ENCODE measurements at places on chromosomes 16 and 17.

DNA sequence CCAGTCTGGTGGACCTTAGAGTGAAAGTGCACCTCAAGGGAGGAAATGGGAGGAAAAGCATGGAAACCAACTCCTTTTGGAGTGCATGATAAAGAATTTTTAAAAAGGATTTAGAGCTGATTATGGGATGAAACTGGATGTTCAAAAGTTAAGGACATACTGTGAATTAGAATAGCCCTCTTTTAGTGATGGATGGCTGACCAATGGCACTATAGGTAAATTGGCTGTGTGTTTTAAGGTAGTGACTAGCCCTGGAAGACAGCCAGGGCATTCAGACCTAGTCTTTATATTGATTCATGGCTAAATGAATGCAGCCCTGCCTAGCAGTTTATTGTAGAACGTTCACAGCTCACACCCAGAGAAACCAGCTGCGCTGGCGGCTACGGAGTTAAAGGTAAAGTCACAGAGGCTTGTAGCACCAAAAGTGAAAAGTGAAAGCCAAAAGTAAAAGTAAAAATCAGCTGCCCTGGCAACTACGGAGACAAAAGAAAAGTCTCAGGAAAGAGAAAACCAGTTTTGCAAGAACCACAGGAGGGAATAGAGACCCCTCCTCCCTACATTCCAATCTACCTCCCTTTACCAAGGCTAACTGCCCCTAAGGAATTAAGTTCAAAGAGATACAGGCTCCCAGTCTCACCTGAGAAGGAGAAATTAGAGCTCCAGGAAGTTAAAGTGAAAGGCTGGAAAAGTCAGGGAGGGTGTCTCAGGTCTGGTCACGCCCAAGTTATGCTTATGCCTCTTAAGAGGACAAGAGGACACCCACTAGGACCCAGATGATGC is 21.8 kb downstream of the ACSM1 start:
- peak; percentile 19 for DNase-seq

GRCh38 chr16:54724346-54724925 is 206.2 kb upstream of the IRX5 start:
- no peak for DNase-seq

DNA sequence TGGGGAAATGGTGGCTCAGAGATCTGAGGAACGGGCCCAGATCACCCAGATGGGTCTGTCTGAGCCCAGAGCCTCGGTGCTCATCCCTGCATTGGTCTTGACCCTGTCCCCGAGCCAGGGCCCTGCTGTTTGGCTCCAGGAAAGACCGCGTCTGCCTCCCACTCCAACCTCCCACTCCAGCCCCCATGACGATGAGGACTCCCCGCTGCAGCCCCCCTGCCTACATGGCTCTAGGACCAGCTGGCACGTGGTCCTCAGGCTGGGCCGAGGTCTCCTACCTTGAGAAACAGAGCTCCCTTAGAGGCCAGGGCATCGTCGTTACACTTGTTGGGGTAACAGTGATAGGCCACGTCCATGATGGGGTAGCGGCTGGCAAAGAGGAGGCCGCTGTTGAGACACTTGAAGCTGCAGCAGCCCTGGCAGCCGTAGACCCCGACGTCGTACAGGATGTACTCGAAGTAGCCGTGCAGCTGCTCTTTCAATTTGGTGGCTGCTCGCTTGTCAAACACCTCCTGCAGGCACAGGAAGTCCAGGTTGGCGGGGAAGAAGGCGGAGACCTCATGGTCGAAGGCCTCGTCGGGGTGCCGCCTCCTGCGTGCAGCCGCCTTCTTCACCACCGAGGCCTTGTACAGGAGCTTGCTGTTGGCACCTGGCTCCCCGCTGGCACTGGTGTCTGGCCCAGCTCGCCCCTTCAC is 59.9 kb downstream of the PRMT7 start:
- DNase-seq, result no peak

DNA sequence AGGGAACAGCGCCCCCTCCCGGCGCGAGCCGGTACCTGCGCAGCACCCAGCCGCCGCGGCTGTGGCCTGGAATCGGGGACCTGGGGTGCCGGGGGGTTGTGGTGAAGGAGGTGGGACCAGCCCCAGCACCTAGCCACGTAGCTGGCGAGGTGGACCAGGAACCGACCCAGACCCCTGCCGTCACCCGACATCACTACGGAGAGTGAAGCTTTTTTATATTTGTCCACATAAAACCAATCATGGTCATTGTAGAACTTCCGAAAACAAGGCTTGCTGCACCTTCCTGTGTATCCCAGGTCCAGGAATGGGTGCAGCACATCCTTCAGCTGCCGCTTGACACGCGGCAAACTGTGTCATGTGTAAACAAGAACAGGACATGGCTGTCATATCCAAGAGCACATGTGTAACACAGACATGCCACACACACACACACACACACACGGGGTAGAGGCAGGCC is 1.3 kb downstream of the HBQ1 start:
- no peak for DNase-seq

DNA sequence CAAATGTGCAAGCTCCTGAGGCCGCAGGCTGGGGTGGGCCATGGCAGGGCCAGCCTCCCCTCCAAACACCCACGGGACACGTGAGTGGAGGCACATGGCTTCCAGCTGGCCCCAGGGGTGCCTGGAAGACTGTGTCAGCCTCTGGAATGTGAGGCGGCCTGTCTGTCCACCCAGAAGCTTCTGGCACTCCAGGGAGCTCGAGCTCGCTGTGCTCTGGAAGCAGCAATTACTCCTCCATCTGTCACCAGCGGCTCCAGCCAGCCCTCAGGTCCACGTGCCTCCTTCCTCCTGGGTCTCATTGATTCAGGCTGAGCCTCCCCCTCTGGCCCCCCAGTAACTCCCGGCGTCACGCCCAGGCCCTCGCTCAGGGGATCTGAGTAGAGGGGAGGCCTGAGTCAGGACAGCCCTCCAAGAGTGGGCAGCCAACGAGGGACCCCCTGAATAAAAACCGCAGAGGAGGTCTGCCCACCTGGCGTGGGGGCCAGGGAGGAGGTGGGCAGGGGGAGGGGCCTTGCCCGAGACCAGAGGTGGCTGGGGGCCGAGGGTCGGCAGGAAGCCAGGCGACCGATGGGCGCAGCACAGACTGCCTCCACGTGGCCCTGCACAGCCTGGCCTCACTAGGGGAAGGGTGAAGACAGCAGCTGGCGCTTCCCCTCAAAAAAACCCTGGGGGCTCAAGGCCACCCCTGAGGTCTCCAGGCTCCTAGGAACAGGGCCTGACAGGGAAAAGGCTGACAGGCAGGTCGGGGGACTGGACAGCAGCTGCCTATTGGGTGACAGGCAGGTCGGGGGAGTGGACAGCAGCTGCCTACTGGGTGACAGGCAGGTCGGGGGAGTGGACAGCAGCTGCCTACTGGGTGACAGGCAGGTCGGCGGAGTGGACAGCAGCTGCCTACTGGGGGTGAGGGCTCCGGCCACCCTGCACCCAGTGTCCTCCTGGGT is 11.9 kb downstream of the PIEZO1 start:
- no peak for DNase-seq

GRCh38 chr17:78669256-78669974 is 92.2 kb upstream of the DNAH17 start:
- DNase-seq, result no peak

GRCh38 chr17:1324201-1324771 is 44.8 kb downstream of the TRARG1 start:
- DNase-seq, result no peak

DNA sequence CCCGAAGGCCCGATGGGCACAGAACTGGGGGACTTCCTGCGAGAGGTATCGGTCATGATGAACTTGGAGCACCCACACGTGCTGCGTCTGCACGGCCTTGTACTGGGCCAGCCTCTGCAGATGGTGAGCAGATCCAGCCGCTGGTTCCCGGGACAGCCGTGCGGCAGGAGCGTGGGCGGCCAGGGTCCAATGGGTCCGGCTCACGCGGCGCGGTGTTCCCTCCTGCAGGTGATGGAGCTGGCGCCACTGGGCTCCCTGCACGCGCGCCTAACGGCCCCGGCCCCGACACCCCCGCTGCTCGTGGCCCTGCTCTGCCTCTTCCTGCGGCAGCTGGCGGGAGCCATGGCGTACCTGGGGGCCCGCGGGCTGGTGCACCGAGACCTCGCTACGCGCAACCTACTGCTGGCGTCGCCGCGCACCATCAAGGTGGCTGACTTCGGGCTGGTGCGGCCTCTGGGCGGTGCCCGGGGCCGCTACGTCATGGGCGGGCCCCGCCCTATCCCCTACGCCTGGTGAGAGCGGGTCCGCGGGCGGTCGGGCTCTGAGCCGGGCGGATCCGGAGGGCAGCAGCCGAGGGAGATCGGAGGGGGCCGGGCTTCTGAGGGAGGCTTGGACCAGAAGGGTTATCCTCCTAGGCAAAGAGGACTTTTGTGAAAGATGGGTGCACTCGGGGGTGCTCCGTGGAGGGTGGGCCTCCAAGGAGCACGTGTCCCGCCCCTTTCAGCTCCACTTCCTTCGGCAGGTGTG is 3.0 kb downstream of the TNK1 start:
- DNase-seq, result no peak

DNA sequence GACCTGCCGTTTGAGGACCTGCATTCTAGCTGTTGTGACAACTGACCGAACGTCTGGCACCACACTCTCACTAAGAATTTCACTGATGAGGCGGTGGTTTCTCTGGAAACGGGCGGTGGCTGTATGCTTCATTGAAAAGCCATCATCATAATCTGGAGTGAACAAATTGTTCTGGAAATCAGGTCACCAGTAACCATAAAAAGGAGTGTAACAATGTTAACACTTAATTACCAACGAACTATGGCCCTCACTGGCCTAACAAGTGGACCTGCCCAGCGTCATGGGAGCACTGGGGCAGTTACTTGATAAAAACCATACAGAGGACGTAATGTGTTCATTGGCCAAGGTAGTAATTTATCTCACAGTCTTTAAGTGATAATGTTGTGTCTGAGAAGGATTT is 15.4 kb downstream of the SMARCE1 start:
- DNase-seq, result no peak

- DNase-seq, result no peak
These were observed 30.5 kb upstream of the NXPH3 start for GRCh38 chr17:49545007-49545660.

DNA sequence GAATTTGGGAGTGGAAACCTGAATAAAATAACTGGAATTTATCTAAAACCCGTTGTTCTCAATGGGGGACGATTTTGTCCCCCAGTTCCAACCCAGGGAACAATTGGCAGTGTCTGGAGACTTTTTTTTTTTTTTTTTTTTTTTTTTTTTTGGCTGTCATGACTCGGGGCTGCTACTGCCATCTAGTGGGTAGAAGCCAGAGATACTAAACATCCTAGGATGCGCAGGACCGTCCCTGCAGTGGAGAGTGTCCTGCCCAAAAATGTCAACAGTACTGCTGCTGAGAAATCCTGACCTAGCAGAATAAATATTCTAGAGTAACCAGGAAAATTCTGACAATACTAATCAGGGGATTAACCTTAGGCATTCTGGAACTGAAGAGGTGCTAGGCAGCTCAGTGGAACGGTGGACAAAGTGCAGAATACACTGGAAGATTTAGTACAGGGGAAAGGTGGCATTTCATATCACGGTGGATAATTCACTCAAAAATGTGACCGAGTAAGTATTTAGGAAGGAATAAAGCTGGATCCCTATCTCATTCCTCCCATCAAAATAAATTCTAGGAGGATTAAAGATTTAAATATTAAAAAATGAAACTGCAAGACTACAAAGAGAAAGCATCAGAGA is 107.6 kb downstream of the SPECC1 start:
- DNase-seq, result peak; percentile 53

DNA sequence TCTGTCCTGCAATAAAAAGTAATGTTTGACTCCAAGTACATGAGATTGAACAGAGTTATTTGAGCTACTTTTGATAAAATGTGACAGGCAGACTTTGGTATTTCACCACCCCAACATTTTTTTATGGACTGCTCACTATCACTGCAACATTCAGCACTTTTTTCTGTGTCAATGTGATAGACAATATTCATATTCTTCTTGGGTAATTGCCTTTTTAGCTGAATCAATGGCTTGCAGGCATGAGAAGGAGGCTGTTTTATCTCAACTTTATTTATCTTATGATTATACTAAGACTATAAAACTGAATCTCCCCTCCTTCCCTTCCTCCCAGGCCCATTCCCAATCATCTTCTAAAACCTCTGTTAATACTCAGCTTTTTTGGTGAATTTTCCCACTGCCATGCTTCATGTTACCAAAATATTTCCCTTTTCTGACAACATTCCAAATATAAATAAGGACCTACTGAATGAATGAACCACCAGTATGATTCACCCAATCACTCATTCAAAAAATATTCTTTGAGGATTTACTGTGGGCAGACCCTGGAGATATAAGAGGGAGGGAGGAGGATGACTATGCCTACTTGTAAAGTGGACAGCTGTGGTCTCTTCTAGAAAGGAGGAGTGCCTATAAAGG is 67.6 kb downstream of the CDH13 start:
- DNase-seq, result no peak

DNA sequence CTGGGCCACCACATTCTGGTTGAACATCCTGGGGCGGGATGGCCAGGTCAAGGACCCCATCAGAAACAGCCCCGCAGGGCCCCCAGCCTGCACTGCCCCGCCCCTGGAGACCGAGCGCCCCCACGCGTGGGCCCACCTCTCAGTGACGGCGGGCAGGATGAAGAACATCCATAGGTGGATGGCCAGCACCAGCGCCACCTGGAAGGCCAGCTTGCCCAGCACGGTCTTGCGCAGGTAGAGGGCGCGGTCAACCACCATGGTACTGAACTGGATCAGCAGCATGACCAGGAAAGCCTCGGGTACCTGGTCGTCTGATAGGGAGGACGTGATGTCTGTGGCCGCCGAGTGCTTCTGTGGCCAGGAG is 13.6 kb downstream of the CTU2 start:
- DNase-seq, result no peak

DNA sequence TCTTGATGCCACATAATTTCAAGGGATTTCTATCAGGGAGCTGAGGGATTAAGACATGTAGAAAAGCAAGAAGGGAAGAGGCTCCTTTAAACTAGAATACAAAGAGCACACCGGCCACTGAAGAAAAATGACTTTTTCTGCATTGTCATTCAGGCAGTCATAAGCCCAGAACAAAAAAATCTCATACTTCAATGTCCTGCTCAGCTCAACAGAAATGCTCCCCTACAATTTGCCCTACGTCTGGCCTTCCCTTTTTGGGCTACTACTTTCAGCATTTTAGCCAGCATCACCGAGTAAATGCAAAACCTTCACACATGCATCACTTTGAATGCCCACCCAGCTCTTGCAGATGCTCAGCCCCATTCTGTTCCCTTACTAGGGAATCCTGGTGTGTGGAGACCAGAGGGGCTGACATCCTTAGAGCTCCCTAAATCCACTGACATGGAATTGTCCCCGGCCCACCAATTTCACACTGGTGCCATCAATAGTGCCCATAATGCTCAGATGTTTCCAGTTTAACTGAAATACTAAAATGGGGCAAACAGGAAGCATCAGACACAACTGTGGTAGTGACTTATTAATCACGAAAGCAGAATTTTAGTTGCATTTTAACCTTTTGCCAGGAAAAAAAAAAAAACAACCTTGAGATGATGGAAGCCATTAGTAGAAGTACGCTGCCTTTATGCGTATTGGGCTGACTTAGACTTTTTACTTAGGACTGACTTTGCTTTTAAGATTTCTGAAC is 2.7 kb downstream of the MAP3K14 start:
- no peak for DNase-seq

- no peak for DNase-seq
These were observed 123.3 kb downstream of the CDH13 start for GRCh38 chr16:82750068-82750467.

- no peak for DNase-seq
These were observed 7.9 kb upstream of the MFSD6L start for GRCh38 chr17:8806926-8807550.

GRCh38 chr17:81927653-81928543 is at the start of gene MAFG:
TSS of gene MAFG (minus strand) at chr17:81927735. CDS start at chr17:81923185, 4,550 bp downstream.
- DNase-seq, result peak; percentile 87

- no peak for DNase-seq
These were observed 249.9 kb upstream of the MON1B start for GRCh38 chr16:76941113-76941512.

Data from HCT116 (cell line).